Activated CD8-positive, alpha-beta T cell treated with anti-CD3 and anti-CD28 coated beads for 36 hours (primary cell): ENCODE measurements at places on chromosomes 1 and 21. TPM values are rescaled to one million over a fixed set of nuclear protein-coding genes. Genes with fewer than 3 reads are reported as not detected.

Gene RAB42
- not detected for total RNA-seq

Gene CLDN19
- total RNA-seq = not detected

Gene RNU1-3
- total RNA-seq = 820 TPM

Gene KLF18
- not detected for total RNA-seq

Gene HTR1D
- total RNA-seq = not detected

Gene S100A8
- total RNA-seq = not detected

Gene COL8A2
- total RNA-seq = 0.83 TPM

Gene C4BPB
- total RNA-seq = 2.2 TPM

Gene CCDC185
- total RNA-seq = not detected

Gene CHI3L2
- total RNA-seq = 9.2 TPM

Gene SLAMF7
- 93.5 TPM for total RNA-seq

Gene ADGRL2
- not detected for total RNA-seq

Gene FCAMR
- total RNA-seq = not detected

Gene NBPF11
- total RNA-seq = 5.6 TPM

Gene PHLDA3
- 6.2 TPM for total RNA-seq

Gene PGLYRP4
- total RNA-seq = not detected

Gene HSD3B1
- not detected for total RNA-seq

Gene IGSF8
- 49.5 TPM for total RNA-seq

Gene CTPS1
- 102 TPM for total RNA-seq

Gene SLAMF1
- 65.9 TPM for total RNA-seq

Gene SELP
- total RNA-seq = 0.81 TPM

Gene TCHHL1
- not detected for total RNA-seq

Gene KRTAP11-1
- total RNA-seq = not detected

Gene LCE3B
- not detected for total RNA-seq

Gene IGSF9
- total RNA-seq = not detected

Gene PRXL2B
- 39.1 TPM for total RNA-seq

Gene KIAA0040
- total RNA-seq = 20.8 TPM

Gene IFI6
- total RNA-seq = 32.1 TPM

Gene LRRC8B
- total RNA-seq = 31.7 TPM

Gene ESPN
- 0.99 TPM for total RNA-seq

Gene S100A7
- not detected for total RNA-seq

Gene VHLL
- total RNA-seq = not detected

Gene APCS
- total RNA-seq = not detected

Gene ACTL8
- not detected for total RNA-seq

Gene PARK7
- total RNA-seq = 552 TPM

Gene CR1L
- total RNA-seq = not detected

Gene CFHR3
- not detected for total RNA-seq

Gene SAMSN1
- 66.7 TPM for total RNA-seq

Gene PCAT6
- total RNA-seq = 0.94 TPM

Gene DMRTA2
- total RNA-seq = not detected

Gene RO60
- total RNA-seq = 63.4 TPM
